NCI-H345 (cell line): ENCODE measurements at places on chromosomes 1 and 21.

DNA sequence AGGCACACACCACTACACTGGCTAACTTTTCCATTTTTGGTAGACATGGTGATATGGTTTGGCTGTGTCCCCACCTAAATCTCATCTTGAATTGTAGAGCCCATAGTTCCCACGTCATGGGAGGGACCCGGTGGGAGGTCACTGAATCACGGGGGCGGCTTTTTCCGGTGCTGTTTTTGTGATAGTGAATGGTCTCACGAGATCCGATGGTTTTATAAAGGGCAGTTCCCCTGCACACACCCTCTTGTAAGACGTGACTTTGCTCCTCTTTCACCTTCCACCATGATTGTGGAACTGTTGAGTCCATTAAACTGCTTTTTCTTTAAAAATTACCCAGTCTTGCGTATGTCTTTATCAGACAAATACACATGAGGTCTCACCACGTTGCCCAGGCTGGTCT is 1.3 kb upstream of the FTCD start:
- no peak for DNase-seq

GRCh38 chr1:39422614-39423013 is 68.8 kb upstream of the BMP8A start:
- DNase-seq: no peak

GRCh38 chr1:77514921-77515776 is 167.3 kb downstream of the ZZZ3 start:
- DNase-seq: no peak

GRCh38 chr1:211198111-211198510 is 61.1 kb upstream of the RCOR3 start:
- DNase-seq: no peak

DNA sequence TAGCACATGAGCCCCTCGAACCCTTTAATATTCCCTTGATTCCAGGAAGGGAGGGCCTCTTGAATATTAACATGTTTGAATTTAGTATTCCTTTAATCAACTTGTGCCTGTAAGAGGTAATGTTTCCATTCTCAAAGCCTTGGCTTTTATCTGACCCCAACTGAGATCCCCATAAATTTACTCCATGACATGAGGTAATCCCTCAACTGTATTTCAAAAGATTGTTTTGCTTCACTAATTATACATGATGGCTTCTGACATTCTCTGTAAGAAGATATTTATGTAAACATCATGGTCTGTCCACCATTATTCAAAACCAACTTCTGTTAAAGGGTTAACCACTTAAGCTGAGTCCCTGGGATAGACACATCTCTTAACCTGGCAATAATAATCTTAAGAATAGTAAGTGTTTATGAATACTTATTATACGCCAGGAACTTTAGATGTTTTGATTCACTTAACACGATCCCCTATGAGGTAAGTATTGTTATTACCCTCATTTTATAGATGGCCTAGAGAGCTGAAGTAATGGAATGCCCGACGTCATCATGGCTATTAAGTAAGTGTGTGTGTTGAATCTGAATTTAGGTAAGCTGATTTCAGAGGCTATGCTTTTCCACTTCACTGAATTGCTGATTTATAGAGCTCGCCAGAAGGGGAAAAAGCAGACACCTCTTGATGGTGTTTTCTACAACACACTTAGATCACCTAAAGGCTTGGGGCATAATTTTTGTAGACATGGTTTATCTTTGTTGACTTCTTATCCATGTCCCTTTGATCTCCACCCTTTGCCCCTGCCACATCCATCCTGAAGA is 11.1 kb downstream of the KRTAP19-1 start:
- no peak for DNase-seq

- DNase-seq: no peak
Observed at GRCh38 chr1:214718724-214719123, 115.7 kb downstream of the CENPF start.

DNA sequence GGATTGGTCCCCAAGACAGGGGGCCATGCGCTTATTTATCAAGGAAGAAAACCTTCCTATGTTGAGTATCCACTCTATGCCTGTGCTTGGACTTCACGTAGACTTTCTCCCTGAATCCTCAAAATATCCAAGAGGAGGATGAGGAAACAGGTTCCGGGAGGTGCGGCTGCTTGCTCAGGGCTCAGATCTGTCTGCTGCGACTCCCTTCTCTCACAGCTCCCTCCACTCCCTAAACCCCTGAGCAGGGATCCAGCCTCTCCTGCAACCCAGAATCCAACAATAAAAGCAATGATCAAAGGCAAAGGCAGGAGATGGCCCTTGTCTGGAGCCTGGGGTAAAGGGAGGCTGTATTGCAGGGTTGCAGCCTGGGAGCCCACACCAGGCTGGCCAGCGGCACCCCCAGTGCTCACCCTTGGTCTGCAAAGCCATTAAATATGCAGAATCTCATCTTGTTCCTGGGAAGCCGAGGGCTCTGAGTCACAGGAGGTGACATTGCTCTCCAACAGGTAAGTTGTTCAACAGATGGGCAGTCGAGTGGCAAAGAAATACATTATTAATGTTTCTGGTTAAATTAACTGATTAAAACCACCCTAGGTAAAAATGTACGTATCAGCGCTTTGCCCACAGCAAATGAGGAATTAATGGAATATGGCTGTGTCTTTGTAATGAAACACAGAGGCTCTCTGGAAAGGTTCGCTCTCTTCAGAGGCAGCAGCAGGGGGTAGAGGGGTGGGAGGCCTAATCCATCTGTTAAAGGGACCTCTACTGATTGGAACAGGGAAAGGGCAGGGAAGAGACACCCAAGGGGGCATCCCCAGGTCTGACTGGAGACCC is 111.5 kb downstream of the GRIK3 start:
- DNase-seq: no peak

DNA sequence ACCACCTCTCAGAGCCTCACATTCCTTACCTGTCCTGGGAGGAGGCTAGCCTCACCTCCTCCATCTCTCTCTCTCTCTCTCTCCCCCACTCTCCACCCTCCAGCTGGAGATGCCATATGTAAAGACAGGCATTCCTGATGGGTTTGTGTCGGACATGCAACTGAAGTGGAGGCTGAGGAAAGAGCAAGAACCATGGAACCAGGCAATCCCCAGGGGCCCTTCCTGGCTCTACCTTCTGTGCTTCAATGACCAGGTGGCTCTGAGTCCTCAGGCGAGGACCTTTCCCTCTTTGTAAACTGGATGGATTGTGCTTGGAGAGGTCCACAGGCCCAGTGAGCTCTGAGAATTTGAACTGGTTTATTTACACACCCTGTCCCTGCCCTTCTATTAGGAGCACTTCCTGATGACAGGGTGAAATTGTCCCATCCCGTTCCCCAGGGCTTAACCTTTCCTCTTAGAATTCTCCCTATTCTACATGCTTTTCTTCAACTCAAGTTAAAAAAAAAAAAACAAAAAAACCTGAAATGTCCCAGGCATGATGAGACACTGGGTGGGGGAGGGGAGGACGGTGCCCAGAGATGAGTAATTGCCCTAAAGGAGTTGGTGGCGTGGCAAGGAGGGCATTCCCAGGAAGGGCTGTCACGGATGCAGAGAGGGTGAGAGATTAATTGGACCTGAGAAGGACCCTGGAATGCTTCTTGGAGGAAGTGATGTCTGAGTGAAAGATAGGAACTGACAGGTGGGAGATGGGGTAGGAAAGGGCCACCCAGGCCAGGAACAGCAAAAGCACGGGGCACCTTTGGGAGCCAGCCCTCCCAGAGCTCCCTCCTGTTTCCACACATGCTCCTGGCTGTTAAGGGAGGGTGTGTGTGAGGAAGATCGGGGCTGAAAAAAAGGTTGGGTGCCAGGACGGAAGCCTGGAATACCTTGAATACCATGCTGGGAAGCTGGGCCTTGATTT is 50.2 kb upstream of the WASF2 start:
- no peak for DNase-seq

DNA sequence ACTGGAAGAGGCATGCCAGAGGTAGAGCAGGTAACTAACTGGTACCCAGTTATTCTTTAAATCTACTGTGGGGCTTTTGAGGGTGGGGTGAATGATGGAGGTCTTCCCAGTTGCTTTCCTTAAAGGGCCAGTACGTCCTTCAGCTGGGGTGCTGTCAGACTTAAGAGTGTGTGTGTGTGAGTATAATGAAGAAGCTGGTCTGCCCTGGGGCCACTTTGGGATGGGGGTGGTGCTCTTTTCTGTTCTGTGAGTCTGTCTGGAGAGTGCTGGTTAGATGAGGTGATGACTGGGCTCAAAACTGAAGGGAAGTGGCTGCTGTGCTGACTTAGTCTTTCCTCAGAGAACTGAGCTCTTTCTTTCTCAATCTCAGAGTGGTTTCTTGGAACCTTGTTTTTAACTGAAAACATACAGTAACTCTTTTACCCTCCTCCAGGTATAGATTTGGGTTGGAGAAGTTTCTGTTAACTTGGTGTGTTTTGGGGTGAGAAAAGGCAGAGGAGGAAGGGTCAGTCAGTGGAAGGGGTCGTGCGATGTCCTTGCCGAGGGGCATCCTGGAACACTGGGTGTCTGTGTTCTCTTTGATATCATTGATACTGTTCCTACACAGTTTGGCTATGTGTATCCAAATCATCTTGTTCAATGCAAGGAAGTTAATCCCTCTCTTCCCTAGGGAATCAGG is 746 bp downstream of the MACF1 start:
- DNase-seq: no peak

- DNase-seq: no peak
Observed at GRCh38 chr1:72230746-72231145, 51.6 kb downstream of the NEGR1 start.

GRCh38 chr1:247548769-247549182 is at the start of gene GCSAML:
TSS of gene GCSAML (plus strand) at chr1:247549134. CDS start at chr1:247549192, 58 bp downstream.
- no peak for DNase-seq

GRCh38 chr1:60972841-60973364 is 109.5 kb upstream of the NFIA start:
- DNase-seq: no peak

DNA sequence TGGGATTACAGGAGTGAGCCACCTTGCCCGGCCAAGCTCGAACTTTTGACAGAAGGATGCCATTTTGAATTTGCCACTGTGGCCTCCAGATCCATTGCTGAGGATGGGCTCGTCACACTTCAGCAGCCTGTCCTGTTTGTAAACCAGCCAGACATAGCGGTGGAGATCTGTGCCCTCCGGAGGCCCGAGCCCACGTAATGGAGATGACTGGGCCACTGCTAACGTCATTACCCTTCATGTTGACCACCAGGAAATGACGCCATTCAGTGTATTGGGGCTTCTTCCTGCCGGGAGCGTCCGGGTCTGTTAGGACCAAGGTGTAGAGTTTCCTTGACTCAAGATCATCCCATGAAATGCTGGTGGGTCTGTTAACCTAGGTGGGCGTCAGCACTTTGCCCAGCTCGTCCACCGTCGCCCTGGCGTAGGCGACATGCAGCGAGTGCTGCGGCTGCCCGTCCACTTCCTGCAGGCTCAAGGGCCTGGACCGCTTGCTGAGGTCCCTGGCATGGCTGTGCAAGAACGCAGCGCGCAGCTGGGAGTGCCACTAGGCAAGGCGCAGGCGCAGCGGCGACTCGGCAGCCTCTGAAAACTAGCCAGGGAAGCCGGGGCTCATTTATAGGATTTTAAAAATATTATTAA is 40.8 kb downstream of the PTPRC start:
- no peak for DNase-seq

DNA sequence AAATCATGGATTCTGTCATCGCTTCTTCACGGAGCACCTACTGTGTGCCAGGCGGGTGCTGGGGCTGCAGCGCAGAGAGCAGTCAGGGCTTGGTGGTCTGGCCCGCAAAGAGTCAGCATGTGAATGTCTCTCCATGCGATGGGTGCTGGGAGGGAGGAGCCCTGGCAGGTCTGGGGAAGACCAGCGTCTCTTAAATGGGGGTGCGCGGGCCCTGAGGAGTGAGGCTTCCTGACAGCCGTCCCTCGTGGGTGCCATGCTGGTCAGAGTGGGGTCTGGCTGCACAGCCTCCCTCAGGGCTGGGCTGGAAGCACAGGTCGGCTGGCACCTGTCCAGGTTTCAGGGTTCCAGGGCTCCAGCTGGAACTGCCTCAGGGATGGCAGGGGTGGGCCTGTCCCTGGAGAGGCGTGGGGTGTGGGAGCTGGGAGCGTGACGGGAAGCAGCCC is 18.5 kb downstream of the TP73 start:
- no peak for DNase-seq

DNA sequence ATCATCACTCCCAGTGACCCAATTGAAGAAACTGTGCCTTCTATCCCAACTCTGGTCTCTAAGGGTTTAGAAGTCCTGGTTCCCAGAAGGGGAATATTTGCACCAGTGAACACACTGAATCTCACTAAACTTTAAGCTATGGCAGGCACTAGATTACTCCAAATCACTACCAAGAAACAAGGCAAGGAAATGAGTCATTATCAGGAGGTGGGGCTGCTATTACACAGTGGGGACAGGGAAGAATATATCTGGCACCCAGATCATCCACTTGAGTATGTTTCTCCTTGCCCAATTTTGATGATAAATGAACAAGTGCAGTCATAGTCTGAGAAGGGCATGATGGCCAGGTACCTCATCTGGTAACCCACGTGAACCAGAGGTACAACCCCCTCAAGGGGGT is 7.0 kb downstream of the MRPL9 start:
- DNase-seq: no peak

DNA sequence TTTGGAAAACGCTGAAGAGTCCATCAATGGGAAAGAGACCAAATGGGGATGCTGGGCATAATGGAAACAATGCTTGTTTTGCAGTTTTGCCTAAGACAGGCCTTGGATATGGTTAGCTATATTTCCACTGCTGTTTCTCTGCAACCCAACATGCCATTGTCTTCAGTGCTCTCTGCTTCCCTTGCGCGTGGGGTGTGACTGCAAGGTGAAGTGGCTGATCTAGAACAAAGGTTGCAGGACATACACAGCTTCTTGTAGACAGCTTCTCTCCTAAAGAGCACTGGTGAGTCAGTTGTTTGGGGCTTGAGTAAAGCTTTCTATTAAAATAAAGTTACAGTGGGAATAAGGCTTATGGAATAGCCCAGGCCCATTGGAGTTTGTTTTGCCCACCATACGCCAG is 33.0 kb downstream of the RUNX1 start:
- no peak for DNase-seq

- DNase-seq: no peak
Observed at GRCh38 chr1:41391834-41392527, 30.7 kb downstream of the FOXO6 start.

- DNase-seq: no peak
Observed at GRCh38 chr21:35984654-35985361, 75.5 kb downstream of the SETD4 start.

DNA sequence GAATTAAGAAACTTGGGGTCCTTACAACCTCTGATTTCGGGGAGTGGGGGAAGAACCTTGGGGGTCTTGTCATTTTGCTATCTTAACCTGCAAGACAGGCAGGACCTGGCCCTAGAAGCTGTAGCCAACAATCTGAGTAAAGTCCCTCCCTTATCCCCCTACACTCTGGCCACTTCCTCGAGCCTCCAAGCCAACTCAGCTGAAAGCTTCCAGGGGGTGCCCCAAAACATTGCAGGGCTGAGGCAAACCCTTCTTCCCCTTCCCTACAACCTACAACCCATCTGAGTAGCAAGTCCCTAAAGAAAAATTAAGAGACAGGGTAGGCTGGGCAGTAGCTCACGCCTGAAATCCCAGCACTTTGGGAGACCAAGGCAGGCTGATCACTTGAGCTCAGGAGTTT is 5.0 kb downstream of the CERS2 start:
- no peak for DNase-seq
